ENCODE measurements at places on chromosomes 1 and 21.

- DNase-seq = no peak
Observed at GRCh38 chr1:29969576-29969975, 733.3 kb downstream of the PTPRU start.

DNA sequence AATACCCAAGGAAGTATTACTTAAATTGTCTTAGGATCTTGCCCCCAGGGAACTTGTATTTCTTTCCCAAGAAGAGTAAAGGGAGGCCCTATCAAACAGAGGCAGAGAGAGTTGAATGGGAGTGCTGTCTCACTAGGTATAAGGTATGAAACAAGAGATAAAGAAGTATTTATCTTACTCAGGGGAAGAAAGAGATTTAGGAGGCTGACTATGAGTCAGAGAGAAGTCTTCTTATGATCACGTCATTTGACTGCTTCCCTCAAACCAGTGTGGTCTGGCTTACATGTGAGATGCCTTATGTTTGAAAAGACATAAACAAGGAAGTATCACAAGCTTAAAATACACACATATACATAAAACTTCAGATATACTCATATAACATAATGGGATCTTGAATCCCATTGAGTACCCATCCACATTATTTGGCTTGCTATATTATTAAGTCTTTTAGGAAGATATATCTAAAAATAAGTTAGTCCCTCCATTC is 29.6 kb downstream of the DUSP10 start:
- DNase-seq = no peak

DNA sequence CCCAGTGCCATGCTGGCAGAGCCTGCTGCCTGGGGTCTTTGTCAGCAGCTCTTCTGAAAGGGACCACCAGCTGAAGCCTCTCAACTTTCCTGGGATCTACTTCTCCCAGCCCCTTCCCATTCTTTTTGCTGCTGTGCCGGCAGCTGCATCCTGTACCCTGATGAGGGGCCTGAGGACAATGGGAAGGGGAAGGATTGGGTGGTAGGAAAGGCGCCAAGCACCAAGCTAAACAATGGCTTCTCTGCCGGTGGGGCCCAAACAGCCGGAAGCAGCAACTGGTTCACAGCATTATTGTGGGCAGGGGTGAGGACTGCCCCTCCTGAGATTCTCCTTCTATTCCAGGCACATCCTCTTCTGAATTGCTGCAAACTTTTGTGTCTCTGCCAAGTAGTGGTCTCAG is 5.0 kb upstream of the EFCAB14 start:
- DNase-seq = no peak

DNA sequence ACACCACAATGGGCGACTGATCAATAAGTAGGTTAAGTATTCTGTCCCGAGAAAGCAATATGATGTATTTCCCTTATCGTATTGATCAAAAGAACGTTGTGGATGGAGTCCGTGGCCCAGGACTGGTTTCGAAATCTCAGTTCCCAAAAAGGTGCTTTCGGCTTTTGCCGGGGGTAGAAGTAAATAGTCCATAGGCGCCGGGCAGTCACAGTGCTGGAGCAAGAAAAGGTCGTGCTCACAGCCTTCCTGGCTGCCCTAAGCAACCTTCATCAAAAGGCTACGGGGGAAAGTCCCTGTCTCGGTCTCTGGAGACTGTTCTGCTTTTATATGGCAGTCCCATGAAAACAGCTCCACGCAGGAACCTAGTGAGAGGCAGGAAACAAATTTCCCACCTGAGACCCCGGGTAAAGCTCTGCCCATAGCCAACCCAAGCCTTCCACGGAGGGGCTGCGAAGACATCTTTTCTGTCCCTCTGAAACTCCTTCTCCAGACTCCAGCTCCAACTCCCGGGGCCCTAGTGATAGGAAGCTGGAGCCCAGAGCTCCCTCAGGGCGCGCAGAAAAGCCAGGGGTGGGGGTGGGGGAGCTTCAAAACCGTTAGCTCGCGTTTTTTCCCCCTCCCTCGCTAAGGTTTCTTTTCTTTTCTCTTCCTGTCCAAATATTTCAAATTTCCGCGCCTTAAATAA is 7.0 kb downstream of the CDKN2C start:
- no peak for DNase-seq

DNA sequence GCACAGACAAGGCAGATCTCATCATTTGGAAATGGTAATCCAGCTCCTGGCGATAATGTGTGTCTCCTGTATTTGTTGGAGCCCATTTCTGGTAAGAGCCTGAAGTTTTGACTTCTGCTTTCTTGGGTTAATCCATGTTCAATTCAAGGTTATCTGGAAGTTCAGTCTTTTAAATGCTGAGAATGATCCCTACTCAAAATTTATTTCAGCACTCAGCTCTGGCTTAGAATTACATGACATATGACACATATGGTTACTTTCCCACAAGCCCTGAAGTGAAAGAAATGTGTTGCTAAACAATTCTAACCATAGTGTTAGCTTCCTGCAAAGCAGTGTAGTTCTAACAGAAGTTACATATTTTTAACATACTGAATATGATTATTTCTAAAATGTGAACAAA is 2.7 kb downstream of the PTGFR start:
- DNase-seq = no peak

GRCh38 chr1:211788626-211789025 is 41.9 kb downstream of the LPGAT1 start:
- DNase-seq = no peak

GRCh38 chr1:43942411-43942810 is 4.3 kb upstream of the IPO13 start:
- DNase-seq = no peak
